Stimulated activated CD8-positive, alpha-beta memory T cell treated with anti-CD3 and anti-CD28 coated beads, Interleukin-2, amount 100 ng/mL, for 1 hour (primary cell): ENCODE measurements at places on chromosomes 16 and 17.

DNA sequence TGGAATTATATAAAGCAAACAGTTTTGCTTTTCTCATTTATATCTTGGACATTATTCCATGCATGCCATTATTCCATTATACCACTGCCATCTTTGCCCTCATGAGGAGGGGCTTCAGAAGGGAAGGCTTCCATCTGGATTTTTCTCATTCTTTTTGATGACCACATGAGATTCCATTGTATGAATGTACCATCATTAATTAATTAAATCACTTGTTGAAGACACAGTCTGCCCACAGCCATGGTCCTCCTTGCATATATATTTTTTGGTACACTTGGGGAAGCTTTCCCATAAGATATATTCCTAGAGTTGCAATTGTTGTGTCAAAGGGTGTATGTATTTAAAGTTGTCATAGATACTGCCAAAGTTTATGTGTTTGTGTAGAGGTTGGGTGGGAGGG lies 7.1 kb downstream of the ARL4D start:
- DNase-seq = no peak

GRCh38 chr16:9014389-9014788 lies 50.7 kb upstream of the USP7 start:
- DNase-seq = no peak

DNA sequence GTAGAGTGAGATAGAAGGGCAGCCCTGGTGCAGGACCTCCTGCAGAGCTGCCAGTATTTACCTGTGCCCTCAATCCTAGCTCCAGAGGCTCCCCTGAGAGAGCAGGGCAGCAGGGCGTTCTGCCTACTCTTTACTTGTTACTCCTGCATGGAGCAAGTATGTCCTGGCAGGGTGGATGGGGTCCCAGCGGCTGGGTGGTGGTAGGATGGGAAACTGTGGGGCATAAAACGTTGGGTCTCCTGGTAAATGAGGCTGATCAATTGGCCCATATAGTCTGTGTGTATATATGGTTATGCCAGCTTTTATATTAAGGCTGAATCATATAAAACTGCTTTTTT lies 192.0 kb downstream of the NTN1 start:
- no peak for DNase-seq

DNA sequence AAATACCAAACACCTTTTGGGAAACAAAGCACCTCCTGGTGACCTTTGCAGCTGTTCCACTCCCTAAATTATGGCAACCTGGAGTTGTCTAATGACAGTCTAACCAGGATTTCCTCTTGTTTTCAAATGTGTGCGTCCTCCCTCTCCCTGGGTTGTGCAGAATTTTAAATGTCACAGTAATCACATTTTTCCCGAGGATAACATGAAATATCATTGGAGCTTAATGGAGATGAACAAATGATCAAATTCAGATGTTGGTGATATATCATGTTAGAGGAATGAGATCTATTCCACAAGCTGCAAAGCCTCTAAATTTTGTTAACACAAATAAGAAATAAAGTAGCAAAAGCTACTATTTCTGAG lies 86.9 kb upstream of the HLF start:
- no peak for DNase-seq

GRCh38 chr17:6356562-6356961 lies 78.4 kb downstream of the AIPL1 start:
- no peak for DNase-seq

DNA sequence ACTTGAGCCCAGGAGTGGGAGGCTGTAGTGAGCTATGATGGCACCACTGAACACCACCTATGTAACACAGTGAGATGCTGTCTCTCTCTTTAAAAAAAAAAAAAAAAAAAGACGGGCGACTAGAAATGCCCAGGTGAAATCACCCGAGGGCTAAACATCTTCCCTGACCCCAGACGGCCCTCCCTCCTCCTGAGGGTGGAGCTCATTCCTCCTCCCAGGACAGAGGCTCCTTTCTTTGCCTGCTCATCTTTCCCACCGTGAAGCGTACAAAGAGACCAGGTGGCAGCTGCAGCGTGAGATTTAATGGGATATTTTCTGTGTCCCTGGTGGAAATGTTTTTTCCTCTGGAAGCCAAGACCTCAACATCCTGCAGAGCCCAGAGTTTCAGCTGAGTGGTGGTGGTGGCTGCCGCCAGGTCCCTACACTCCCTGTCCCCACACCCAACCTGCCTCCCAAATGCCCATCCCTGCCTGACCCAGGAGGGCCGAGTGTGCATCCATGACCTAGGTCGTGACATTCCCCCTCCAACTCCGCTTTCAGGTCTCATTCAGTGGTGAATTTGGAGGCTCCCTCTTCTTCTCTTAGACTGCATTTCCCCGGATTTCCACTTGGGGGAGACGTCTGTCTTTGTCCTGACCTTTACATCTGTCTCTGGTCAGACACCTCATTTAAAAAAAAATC lies 14.4 kb upstream of the GPRC5B start:
- no peak for DNase-seq

DNA sequence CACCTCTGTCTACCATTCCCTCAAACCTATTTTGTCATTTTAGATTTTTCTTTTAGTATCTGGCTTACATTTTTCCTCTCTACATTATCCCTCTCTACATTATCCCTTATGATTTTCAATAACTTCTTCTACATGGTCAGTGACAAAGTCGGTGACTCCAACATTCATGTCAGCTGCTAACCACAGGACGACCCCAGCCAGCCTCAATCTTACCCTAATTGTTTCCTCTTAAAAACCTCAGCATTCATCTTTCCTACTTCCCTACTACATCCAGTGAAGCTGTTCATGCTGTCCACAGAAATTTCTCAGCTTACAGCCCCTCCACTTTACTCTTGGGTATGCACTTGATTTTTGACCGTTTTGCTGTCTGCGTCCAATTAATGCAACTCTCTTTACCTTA lies 8.3 kb downstream of the MYH10 start:
- no peak for DNase-seq

- DNase-seq = no peak
Measured at GRCh38 chr17:4635823-4636375, 5.6 kb downstream of the ALOX15 start.

DNA sequence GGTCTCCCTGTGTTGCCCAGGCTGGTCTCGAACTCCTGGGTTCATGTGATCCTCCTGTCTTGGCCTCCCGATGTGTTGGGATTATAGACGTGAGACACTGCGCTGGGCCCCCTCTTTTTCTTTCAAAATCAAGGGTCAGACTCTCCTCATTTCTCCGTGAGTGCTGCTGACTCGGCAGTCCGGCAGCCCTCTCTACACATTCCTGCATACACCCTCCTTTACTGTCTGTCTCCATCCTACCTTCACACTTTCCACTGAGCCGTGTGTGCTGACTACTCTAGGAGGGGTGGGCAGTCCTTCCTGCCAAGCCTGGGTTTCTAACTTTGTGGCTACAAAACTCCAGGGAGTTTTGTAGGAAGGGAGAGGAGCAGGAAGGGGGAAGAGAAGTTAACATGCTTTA lies 195.2 kb downstream of the PARN start:
- DNase-seq = no peak

DNA sequence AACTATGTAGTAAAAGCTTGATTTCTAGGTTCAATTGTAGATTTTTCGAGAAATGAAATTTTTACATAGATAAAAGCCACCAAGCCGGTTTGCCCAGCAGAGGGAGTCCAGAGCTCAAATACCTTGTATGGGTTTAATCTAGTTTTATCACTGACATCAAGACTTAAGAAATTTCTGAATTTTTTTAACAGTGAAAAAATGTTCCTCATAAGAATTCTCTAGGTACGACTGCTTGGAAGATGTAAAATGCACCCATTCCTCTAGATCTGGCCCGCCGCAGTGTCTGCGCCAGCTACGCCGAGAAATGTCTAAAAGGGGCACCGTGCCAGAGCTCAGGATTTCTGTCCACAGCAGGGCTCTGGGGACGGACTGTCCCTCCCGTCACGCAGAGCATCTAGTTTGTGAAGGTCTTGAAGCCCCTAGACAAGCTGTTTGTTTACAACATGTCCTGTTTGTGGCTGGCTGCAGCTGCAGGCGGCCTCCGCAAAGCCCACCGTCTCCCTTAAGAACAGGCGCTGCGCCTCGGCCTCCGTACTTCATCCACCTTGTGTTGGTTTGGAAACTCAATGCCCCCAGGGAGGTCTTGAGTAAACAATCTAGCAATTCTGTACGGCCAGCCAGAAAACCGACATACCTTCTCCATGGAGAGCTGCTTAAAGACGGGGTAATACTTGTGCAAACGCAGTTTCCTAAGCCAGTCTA lies 24.8 kb downstream of the MAP1LC3B start:
- DNase-seq = no peak

DNA sequence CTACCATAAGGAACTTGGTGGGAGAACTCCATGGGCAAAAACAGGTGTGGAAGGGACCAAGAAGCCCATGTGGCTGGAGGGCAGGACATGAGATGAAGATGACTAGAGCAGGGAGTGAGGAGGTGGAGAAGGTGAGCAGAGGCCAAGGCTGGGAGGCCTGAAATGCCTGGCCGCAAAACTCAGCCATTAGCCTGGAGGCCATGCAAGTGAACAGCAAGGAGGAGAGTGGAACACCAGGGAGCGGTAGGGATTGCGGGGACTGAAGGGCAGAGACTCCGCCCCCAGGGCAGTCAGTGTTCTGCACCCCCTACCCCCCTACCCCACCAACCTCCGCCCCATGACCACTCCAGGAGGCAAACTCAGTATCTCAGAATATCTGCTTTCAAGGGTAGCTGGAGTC lies 17.0 kb downstream of the BCL7C start:
- DNase-seq = no peak

- no peak for DNase-seq
Measured at GRCh38 chr16:86850670-86851069, 272.3 kb downstream of the FOXL1 start.

DNA sequence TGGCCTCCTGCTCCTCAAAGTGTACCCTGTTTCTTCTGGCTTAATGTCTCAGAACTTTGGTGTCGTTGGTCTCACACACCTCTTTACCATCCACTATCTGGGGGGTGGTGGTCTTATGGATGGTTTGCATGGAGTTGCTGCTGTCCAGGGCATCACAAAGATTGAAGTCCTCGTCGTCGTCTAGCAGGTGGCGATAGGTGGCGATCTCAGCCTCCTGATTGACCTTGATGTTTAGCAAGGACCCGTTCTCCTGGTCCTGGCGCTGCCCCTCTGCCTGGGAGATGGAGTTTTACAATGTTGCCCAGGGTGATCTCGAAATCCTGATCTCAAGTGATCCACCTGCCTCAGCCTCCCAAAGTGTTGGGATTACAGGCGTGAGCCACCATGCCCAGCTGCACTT lies 31.1 kb upstream of the HELZ start:
- no peak for DNase-seq

DNA sequence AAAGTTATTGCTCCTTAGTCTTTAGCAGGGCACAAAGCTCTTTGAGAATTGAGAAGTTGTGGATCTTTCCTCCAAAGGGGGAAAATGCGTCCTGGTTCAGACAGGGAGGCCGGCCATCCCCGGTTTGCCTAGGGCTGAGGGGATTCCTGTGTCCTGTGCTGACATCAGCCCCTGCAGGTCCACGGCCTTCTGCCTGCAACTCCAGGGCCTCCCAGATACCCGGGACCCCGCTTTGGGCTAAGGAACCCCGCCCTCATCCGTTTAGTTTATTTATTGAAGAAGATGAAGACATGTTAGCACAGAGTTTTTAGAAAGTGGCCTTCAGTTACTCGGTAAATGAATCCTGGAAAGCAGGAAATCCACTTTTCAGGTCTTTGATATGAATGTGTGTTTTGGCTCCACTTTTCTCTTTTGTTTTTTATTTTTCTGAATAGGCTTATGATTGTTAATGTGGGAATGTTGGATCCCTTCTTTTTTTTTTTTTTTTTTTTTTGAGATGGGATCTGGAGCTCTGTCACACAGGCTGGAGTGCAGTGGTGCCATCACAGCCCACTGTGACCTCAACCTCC lies 65.6 kb downstream of the CRISPLD2 start:
- no peak for DNase-seq

- DNase-seq = no peak
Measured at GRCh38 chr17:63476854-63477479, at the start of gene ACE. TSS of gene ACE (plus strand) at chr17:63477061. CDS start at chr17:63477095, 34 bp downstream.

DNA sequence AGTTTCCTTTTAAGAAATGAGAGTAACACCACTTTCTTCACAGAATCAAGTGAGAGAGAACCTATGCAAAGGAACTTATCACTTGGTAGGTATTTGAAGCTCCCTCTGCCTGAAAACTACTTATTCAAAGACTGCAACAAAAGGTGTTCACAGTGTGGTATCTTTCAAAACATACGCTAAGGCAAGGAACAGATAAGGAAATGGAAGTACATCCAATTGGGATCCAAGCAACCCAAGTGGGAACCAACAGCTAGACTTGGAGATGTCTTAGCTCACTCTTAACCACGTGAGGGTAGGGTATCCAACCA lies 431 bp upstream of the PPM1E start:
- DNase-seq = no peak

DNA sequence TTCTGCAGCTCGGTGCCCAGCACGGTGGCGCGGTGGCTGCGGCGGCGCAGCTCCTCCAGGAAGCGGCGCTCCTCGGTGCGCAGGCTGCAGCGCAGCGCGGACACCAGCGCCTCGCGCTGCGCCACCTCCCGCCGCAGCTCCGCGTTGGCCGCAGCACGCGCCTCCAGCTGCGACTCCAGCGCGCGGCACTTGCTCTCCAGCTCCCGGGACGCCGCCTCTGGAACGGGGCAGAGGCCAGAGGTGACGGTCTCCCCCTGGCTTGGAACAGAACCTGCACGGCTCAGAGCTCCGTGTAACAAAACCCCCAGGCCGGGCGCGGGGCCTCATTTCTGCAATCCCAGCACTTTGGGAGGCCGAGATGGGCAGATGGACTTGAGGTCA lies 13.2 kb upstream of the CLUH start:
- no peak for DNase-seq

- no peak for DNase-seq
Measured at GRCh38 chr17:18043491-18043890, 4.3 kb downstream of the GID4 start.

- DNase-seq = no peak
Measured at GRCh38 chr17:10251212-10251948, 53.0 kb upstream of the GAS7 start.

- DNase-seq = no peak
Measured at GRCh38 chr17:19702217-19702641, 14.2 kb downstream of the SLC47A2 start.

DNA sequence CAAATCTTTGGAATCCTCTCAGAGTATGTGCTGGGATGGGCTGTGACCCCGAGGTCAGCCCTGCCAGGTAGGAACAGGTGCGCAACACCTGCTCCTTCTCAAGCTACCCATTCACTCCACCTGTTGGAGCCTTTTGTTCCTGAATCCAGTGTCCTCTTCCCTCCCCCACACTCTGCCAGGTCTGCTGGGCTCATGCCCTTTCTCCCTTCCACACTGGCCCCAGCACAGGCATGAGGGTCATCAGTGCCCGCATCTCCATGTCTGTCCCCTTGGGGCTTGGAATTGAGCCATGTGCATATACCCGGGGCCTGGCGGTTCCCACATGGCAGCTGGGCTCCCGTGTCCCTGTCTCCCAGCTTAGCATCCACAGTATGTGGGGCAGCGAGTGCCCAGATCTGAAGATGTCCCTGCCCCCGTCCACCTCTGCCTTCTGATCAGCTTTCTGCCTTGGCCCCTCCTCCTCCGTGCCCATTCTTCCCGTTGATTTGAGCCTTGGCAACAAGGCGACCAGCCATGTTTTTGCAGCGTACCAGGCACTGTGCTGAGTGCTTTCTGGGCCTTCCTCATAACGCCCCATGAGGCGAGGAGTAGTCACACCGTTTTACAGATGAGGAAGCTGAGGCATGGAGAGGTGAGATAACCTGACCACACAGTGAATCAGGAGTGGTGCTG lies 102.2 kb downstream of the RAP1GAP2 start:
- no peak for DNase-seq
